ENCODE measurements at places on chromosomes 1 and 21.

GRCh38 chr1:150484431-150484830 lies 2.8 kb upstream of the TARS2 start:
- no peak for DNase-seq

DNA sequence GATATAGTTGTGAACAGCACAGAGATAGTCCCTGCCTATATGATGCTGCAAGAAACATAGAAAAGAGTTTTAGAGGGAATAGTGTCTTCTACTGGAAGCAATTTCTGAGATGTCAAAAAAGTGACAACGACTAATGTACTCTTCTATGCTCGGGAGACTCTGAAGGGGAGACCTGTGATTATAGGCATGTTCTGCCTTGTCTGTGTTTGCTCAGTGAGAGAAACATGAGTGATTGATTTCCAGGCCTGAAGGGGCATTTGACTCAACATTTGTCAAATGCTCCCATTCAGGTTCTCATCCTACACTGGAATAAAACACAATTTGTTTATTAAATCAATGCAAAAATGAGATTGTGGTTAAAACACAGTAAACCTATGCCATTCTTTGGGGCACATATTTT lies 131.8 kb downstream of the CTH start:
- DNase-seq: no peak

- DNase-seq: peak; percentile 100
Measured at GRCh38 chr1:36223996-36224536, at the start of gene THRAP3. Gene THRAP3 (plus strand): TSS chr1:36224443. CDS start chr1:36282564, 58,121 bp downstream.

GRCh38 chr1:231159202-231159962 lies 2.5 kb upstream of the TRIM67 start:
- no peak for DNase-seq

DNA sequence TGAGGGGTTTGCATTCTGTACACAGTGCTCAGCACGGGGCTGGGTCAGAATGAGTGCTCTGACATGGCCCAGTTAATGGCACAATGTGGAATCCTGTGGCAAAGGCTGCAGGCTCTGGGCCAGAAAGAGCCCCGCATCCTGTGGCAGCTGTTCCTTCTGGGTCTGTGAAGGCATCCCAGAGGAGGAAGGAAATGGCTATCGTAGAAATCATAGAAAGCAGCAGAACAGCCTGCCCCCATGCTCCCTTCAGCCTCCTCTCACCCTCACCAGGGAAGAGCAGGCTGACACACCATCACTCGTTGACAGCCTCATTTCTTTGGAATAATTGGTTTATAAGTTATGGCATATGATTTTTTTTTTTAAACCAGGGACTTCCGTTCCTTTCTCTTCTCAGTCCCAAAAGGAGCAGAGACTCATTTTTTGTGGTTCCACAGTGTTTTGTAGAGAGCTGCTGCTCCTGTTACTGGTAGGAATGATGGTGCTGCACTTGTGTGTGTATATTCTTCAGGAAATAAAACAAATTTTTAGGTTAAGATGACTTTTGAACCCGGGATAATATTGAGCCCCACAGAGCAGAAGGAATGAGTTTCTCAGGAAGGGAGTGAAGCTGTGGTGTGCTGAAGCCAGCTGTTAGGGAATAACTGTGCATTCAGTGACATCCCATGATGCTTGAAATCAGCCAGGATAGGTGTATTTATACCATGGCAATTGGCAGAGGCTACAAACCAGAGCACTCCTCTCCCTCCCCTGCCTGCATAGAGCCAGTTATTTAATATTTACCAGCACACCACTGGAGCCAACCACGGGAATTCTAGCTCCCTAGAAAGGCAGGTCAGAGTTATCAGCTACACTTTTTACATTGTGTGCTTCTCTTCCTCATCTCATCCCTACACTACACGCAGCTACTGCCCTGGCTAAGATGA lies 32.0 kb downstream of the PLXNA2 start:
- DNase-seq: no peak

- no peak for DNase-seq
Measured at GRCh38 chr1:223227486-223228196, 84.6 kb upstream of the TLR5 start.

DNA sequence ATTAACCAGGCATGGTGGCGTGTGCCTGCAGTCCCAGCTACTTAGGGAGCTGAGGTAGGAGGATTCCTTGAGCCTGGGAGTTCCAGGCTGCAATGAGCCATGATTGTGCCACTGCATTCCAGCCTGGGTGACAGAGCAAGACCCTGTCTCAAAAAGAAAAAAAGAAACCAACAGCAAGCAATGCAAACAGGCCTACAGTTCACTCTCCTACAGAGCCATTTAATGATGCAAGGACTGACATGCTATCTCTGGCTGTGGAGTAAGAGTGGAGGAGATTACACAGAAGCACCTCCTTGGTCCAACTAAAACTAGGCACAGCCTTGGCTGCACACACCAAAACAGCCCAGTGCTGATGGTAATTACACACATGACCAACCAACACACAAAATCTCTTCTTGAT lies 127.5 kb upstream of the SOD1 start:
- DNase-seq: no peak

GRCh38 chr1:209924390-209924789 lies 13.6 kb upstream of the SYT14 start:
- DNase-seq: no peak

DNA sequence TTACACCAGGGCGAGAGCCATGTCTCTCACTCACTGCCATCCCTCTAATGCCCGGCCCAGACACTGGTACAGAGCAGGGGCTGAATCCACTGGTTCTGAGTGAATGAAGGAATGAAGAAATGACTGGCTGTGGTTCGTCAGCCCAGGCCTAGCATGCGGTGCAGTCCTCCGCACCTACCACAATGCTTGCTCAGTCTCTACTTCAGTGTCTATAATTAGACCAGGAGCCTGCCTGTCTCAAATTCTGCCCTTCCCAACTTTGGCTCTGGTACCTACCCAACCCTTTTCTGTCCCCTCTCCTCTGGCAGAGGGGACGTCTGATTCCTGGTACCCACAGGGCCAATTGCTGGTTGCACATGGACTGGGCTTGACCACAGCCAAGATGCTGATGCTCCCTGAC lies 118.2 kb upstream of the GRIK3 start:
- no peak for DNase-seq

- DNase-seq: no peak
Measured at GRCh38 chr1:17669866-17670451, 85.2 kb upstream of the ACTL8 start.

GRCh38 chr1:227449741-227450441 lies 113.5 kb upstream of the ZNF678 start:
- no peak for DNase-seq

GRCh38 chr1:93689521-93690223 lies 8.0 kb upstream of the BCAR3 start:
- no peak for DNase-seq

DNA sequence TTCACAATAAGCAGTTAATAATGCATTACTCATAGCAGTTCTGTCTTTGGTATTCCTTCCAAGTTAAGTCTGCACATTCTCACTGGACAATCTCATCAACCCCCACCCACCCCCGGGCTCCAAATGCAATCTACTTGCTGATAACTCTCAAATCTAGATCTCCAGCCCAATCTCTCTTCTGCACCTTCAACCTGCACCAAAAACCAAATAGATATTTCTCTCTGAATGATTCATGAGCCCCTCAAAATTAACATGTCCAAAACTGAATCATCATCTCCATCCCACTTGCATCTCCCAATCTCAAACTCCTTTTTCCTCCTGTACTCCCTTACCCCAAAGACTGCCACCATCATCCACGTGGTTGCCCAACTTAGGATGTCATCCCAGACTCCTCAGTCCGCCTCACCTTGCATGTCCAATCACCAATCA lies 2.7 kb downstream of the DOCK7 start:
- DNase-seq: no peak

DNA sequence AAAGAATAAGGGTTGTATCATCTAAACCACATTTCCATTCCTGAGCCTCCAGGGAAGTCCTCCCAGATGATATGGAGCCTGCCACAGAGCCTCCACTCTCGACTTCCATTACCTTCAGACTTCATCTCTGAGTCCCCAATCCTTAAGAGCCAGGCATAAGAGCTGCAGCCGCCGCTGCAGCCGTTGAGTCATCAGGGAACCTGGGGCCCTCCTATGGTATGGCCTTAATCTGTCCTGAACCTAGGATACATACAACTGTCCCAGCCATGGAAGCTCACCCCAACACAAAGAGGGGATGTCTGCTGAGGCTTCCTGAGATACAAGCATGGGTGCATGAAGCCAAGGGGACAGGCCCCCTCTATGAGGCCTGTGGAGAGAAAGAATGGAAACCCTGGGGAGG lies 16.3 kb downstream of the TAL1 start:
- no peak for DNase-seq

GRCh38 chr21:15521644-15522001 lies 208.2 kb upstream of the USP25 start:
- no peak for DNase-seq

DNA sequence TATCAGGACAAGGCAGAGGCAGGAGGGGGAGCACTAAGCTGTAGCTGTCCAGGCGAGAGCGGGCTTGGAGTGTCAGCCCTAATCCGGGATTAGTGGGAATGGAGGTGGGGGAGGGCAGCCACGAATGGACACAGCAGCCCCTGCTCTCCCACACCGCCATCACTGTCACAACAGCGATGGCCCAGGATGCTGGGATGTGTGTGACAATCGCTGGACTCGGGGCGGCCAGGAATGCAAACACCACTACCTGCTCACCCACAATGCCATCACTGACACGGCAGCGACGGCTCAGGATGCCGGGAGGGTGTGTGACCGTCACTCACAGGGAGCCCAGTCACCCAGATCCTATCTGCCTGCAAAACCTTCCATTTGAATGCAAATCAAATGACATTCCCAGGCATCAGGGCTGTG lies 2.9 kb downstream of the C2CD2 start:
- DNase-seq: no peak

GRCh38 chr21:14528815-14529214 lies 17.3 kb downstream of the SAMSN1 start:
- DNase-seq: no peak

DNA sequence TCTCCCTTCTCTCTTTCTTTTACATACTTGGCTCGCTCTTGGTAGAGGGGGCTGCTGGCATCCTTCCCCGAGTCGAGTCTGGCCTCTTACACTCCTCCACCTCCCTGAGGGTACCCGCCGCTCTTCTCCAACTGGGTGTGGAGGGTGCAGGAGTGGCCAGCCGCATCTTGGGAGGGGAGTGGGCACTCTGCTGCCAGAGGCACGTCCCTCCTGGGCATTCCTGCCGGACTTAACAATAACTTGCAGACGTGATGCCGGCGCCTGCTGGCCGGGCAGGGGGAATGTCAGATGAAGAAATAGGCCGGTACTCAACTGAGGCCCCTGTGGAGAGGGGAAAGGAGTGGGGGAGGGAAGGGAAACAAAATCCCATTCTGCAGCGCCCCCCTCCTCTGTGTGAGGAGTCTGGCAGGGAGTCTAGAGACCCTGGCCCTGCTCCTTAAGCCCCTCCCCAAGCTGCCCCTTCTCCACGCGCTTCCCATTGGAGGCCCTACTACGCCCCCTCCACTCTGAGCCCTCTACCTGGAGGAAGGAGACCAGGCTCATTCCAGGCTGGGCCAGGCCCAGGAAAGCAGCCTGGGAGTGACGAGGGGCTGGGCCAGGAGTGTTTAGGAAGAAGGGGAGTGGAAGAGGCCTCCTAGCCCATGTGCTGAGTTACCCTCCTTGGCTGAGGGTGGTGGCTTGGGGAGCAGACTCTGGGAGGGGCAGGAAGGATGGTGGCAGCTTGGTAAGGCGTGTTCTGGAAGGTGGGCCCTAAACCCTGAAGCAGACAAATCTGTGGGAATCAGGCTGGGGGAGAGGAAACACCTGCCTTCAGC lies 1.8 kb downstream of the ATP2B4 start:
- peak; percentile 20 for DNase-seq

DNA sequence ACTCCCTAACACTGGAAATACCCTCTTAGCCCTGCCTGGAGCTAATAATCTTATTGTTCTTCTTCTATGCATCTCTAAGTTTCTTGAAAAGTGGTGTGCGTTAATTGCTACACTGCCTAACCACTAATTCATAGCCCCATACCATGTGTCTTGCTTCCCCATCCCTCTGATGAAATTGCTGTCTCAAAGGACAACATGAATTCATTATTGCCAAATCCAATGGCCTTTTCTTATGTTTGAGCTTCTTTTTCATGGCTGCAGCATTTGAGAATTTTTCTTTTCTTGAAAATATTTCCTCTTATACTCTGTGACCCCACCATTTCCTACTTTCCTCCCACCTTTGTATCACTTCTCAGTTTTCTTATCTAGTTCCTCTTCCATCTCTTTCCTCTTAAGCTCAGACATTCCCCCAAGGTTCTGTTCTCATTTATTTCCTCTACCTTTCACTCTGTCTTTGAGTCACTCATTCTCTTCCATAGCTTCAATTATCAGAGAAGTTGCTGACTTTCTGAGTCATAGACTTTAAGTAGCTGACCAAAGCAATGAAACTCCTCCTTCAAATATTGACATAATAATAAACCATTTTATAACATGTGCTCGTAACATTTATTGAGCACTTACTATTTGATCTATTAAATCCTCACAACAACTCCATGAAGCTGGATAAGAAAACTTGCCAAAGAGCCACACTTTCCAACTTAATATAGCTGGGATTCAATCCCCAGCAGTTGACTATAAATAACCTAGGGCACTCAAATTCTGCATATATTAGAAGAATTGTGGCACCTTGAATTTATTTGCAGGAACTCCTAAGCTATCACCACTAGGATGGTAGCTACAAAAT lies 35.5 kb upstream of the ATP6V1G3 start:
- no peak for DNase-seq

GRCh38 chr1:246528933-246529731 lies 22.1 kb upstream of the SMYD3 start:
- no peak for DNase-seq

DNA sequence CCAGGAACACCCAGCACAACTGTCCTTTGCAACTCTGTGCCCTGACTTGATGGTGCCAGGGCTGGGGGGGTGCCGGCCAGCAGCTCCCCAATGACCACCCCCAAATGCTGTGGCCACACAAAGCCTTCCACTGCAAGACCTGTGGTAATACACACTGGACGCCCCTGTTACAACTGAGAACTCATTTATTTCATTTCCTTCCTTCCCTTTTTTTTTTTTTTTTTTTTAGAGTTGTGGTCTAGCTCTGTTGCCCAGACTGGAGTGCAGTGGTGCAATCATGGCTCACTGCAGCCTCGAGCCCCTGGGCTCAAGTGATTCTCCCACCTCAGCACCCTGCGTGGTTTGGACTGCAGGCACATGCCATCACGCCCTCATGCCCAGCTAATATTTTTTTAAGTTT lies 25.2 kb downstream of the TP73 start:
- no peak for DNase-seq

DNA sequence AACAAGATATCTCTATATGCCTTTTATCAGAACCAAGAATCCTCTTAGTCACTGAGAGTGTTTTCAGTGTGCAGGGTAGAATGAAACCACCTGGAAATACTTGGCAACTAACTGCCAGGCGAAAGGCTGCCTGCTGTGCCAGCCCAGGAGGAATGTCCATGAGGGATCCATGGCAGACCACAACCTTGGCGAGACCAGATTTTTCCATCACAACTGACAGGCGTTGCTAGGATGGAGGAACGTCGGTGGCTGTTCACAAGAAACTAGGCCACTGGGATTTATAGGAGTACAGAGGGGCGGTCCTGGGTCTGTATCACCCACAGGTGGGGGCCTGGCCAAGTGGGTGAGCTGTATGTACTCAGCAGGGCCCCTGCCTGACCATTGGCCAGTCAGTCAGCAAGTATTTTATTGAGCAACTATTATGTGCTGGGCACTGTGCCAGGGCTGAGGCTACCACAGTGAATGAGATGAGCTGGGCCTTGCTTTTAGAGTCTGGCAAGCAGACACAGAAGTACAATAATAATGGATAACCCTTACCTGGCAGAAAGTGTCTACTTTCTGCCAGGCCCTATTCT lies 199.4 kb downstream of the FOXD2 start:
- no peak for DNase-seq
